ENCODE measurements at places on chromosomes 3 and 15.

- no peak for DNase-seq
Observed at GRCh38 chr3:108150200-108150599, 59.4 kb upstream of the CD47 start.

DNA sequence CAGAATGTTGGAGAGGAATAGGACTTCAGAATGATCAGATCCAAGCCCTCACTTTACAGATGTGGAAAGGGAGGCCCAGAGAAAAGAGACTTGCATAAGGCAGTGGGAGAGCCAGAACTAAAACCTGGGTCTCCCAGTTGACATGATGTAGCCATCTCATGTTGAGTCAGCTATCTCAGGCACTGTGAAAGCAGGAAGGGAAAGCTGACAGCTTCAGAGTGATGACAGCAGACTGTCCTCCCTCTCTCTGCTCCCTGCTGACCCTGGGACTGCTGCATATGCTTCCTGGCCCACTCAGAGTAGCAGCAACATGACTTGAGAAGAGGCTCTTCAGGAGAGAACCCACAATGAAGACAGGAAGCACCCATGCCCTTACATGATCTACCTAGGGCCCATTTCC is 14.7 kb downstream of the FHIT start:
- DNase-seq: no peak

- peak; percentile 89 for DNase-seq
Observed at GRCh38 chr3:101940521-101941317, 91.4 kb downstream of the NFKBIZ start.

- no peak for DNase-seq
Observed at GRCh38 chr15:62636823-62637573, 405.5 kb upstream of the TPM1 start.

DNA sequence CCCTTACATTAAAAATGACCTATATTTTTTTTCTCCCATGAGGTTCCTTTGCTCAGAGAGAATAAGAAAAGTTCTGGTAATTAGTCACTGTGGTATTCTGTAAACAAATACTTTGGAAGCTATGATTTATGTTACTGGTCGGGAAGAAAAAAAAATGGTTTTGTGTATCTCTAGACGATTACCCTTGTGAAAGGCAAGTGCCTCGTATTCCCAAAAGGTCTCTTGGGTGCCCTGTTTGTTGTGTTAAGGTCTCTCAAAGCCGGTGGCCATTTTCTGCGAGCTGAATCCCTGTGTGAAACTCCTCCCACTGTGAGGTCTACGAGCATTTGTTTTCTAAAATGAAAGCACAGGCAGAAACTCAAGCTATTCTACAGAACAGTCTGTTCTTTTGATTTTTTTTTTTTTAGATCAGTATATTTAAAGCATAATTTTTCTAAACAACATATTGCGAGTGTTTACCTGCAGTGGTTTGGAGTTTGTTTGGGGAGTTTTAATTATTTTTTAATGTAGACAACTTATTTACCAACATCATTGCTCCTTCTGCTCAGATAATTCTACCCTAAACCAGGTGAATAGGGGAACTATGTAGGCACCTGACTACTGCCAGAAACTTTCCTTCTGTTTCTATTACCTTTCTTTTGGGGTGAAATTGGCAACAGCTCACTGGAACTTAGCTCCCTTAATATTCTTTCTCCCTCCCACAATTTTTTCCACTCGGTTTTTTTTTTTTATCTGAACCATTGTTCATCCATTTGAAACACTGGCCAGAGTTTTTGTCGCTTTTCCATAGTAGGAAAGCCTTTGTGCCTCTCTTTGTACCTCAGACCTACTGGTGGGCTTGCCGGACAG is 44.0 kb downstream of the ZBTB38 start:
- no peak for DNase-seq

DNA sequence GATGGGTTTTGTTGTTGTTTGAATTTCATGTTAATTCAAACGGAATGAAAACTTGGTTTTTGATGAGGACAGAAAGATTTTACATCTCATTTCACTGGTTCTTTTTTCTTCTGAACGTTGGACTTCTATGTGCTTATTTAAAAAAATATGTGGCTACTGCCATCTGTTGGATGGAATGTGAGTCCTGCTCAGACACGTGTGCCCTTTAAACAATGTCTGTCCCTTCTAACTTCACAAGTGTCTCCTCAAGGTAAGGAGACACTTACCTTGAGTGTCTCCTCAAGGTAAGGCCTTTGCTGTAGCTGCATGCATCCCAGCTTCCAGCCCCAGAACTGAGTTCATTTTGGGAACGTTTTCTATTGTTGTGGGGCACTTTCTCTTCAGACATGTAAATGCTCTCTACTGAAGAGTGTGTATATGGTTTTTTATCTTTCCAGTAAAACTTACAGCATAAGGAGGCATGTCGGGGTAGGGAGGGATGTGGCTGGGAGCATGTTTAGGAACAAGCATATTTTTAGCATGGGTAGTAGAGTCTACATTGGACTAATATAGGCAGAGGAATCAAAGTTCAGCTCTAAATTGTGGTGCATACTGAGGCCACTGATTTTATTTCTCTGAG is 63.1 kb upstream of the UBE3A start:
- DNase-seq: peak; percentile 1

DNA sequence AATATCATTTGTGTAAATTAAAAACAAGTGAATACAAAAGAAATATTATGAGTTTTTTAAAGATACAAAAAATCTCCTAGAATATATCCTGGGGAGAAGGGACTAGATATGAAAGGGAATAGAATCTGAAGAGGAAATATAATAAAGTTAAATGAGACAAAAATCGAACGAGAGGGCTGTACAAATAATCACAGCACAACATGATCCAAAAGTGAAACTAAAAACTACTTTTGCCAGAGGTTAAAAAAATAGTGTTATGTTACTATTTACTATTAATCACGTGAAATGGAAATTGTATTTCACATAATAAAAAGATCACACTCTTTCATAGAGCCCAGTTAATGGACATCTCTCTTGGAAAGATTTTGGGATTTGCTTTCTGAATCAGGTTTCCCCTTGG is 28.6 kb downstream of the CGGBP1 start:
- DNase-seq: no peak

- no peak for DNase-seq
Observed at GRCh38 chr3:94241986-94242385, 179.1 kb downstream of the NSUN3 start.

GRCh38 chr3:193974671-193975535 is 161.0 kb upstream of the HES1 start:
- no peak for DNase-seq

GRCh38 chr3:174884776-174885568 is 25.8 kb downstream of the NAALADL2 start:
- DNase-seq: no peak

- DNase-seq: no peak
Observed at GRCh38 chr3:28077572-28077971, 163.8 kb upstream of the CMC1 start.

DNA sequence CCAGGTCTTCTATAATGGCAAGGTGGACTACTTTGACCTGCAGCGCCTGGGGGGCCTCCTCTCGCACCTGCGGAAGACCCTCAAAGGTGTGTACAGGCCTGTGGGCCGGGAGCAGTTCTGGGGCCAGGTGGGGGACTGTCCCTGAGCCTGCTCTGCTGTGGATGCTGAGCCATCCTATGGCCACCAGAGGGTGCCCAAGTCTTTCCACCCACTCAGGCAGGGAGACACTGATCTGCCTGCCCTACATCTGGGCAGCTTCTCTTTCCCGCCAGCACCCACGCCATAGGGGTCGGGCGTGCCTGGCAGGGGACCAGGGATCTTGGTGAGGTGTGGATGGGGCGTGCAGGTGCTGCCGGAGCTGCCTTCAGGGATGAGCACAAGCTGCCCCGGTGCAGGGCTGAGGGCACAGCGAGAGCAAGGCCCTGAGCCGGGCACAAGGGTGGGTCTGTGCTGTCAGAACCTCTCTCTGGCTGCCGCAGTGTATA is 14.1 kb downstream of the RNF123 start:
- DNase-seq: peak; percentile 20

GRCh38 chr15:31304751-31305365 is 21.8 kb upstream of the KLF13 start:
- no peak for DNase-seq

GRCh38 chr3:7144697-7145308 is 283.9 kb downstream of the GRM7 start:
- no peak for DNase-seq

DNA sequence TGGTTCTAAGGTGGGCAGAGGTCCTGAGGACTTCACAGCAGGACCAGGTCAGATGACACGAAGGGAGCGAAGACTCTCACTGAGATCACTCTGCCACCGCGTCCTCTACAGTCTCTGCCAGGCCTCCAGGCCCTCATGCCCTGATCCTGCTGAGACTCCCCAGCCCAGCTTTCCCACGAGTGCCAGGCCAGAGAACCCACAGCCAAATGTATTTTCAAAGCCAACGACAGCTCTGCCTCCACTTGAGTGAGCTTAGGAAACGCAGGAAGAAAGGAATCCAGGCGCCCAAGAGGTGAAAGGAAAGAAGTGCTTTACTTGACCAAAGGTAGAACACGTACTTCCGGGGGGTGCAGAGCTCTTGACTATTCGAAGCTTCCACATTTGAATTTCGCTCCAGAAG is 275.0 kb downstream of the XXYLT1 start:
- DNase-seq: no peak

DNA sequence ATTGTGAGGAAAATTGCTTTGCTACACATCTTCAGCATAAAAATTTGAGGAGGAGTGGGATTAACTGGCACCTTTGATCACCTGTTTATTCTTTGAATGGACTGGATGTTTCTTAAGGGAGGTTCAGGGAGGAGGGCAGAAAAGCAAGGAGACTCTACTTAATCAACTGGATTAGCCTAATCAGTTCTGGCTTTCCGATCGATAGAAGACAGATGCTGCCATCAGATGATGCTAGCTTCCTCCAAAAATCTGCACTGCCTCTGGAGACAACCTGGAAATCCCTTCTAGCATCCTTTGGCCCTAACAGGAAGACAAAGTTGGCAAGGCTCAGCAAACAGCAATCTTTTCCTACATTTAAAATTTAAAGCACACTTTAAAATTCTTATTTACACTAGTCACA is 197.8 kb downstream of the EBLN2 start:
- no peak for DNase-seq

- DNase-seq: no peak
Observed at GRCh38 chr3:3798631-3799113, 559 bp upstream of the LRRN1 start.

- DNase-seq: peak; percentile 4
Observed at GRCh38 chr3:66938338-66938963, 59.7 kb upstream of the KBTBD8 start.

- DNase-seq: no peak
Observed at GRCh38 chr15:90860450-90860849, 7.9 kb upstream of the FURIN start.

- no peak for DNase-seq
Observed at GRCh38 chr15:31366169-31366734, 39.6 kb downstream of the KLF13 start.

- no peak for DNase-seq
Observed at GRCh38 chr3:72042397-72043203, 257.7 kb upstream of the PROK2 start.

DNA sequence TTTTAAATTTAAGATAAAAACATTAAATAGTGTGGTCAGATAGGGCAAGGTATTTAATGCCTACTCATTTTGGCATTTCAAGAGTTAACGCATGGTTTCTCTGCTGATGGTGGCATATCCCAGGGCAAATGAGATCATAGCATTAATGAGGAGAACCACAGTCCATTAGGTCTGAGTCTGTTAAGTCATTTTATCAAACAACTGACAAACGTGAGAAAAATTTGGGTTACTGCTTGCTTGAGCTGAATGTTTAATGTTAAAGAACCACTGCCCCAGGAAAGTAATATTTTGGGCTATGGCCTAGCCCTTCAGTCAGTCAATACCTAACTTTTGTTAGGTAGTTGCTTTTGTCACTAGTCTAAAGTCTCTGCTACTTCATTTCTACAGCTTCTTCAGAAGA is 37.9 kb upstream of the SLC2A2 start:
- DNase-seq: no peak

DNA sequence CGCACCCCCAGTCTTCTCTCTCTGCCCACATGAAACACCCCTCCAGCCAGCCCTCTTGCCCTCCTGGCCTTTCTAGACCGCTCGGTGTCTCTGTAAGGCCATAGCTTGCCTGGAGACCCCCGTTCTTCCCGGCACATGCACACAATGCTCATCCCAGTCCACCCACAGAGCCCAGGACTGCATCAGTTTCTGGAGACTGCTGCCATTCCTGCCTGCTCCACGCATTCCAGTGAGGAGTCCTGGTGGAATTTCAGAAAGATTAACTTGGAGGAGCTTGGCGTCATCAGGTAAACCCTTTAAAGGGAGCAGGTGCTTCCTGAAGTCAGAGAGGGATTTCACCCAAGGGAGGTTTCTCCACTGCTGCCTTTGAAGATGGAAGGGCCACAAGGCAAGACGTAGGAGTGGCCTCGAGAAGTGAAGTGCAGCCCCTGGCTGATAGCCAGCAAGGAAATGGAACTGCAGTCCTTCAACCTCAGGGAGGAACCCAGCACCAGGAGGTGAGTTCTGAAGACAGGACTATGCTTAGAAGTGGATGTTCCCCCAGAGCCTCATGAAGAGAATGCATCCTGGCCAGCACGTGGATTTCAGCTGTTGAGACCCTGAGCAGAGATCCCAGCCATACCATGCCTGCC is 19.2 kb downstream of the SLC41A3 start:
- no peak for DNase-seq

- no peak for DNase-seq
Observed at GRCh38 chr15:60076582-60077276, 72.6 kb downstream of the FOXB1 start.

All from bone marrow (tissue), 2 donors.